HT1080 (cell line): ENCODE measurements at places on chromosomes 6 and 20. TPM values are rescaled to one million over a fixed set of nuclear protein-coding genes. Genes with fewer than 3 reads are reported as not detected.

DNA sequence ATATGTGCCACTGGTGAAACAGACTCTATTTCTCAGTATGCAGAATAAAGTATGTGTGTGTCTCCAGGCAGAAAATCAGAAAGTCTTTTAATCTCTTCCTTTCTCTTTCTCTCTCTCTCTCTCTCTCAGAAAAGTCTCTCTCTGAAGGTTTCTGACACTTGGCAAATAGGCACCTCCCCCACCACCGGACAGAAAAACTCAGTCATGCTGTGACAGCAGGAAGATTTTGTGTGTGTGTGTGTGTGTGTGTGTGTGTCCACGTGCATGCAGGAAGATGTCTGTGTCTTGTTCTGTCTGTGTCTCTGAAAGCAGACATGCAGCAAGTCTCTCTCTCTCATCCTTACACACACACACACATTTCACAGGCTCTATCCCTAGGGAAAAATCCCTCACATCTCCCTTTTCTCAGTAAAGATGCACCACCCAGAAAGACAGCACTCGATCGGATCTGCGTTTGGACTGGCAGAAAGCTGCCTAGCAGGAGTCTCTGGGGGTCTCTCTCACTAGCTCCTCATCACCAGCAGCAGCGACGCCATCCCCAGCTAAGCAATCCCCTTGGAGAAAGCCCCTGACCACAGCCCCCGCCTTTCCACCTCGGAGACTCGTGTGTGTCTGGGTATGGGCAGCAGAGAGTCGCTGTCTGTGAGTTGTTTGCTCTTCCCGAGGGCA, 98.3 kb downstream of the EDN3 start:
- DNase-seq = no peak

DNA sequence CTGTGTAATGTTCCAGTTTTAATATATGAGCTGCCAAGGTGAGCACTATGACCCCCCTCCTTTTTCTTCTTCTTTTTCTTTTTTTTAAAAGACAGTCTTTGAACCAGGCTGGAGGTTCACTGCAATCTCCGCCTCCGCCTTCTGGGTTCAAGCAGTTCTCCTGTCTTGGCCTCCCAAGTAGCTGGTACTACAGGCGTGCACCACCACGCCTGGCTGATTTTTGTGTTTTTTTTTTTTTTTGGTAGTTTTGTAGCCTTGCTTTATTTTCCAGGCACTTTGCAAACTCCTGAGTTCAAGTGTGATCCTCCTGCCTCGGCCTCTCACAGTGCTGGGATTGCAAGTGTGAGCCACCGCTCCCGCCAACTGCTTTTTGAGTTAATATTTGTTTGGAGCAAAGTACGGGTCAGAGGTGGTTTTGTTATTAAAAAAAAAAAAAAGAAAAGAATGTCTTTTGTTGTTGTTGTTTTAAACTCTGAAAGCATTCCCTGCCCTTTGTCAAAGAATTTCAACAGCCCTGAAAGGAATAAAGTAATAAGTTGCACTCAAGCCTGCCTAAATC, 78.6 kb downstream of the JARID2 start:
- DNase-seq = no peak

DNA sequence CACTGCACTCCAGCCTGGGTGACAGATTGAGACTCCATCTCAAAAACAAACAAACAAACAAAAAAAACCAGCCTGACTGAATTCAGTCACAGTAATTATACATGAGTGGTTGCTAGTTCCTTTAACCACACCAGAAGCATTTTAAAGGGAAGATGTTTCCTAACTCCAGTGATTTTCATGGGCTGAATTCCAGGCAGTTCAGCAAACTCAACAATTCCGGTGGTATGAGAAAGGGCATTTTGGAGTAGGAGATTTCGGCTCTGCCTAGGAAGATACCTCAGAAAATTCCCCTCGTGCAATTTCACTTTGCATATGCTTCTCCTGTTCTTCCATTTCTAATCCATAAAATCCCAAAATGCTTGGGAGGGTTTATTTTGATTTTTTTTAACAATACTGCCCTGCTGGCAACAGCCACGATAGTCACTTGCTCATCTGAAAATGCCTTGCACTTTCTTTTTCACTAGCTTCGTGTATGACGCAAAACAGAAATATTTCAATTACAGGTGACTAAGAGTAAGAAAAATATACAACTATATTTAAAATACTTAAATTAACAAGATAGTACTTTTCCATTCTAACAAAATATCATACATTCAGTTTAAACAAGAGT, 48.3 kb upstream of the IPCEF1 start:
- DNase-seq = peak; percentile 52

DNA sequence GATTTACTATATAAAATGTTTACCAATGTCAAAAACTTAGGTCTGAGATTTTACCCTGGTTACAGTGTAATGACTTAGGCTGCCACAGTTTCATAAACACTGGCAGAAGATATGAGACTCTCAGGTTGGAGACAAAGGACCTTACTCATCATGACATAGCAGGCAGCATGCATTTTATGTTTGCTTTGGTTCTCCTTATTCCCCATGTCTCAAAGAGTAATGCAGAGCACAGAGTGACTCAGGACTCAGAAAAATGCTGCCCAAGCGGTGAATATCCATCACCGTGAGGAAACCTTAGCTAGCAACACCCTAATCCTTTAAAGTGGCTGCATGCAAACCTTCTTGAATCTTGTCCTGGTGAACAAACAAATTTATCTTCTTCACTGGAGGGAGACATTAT, 112.1 kb upstream of the EYS start:
- DNase-seq = peak; percentile 74

Gene BMP5
- 0.03 TPM in 1 of 2 replicates, not detected in the other for total RNA-seq

DNA sequence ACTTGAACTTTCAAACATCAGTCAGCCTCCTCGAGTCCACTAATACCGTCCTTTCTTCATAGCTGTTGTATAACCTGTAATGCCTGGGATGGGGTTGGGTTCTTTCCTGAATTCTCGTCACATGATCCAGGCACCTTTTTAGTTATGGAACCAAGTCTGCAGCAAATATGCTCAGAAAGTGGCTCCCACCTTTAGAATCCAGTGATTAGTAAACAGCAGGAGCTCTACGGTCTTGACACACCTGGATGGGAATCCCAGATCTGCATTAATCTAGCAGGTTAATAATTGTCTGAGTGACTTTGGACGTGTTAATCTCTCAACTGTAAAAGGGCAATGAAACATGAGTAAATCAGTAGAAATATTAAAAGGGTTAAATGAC, 729 bp upstream of the ZHX3 start:
- DNase-seq = no peak

DNA sequence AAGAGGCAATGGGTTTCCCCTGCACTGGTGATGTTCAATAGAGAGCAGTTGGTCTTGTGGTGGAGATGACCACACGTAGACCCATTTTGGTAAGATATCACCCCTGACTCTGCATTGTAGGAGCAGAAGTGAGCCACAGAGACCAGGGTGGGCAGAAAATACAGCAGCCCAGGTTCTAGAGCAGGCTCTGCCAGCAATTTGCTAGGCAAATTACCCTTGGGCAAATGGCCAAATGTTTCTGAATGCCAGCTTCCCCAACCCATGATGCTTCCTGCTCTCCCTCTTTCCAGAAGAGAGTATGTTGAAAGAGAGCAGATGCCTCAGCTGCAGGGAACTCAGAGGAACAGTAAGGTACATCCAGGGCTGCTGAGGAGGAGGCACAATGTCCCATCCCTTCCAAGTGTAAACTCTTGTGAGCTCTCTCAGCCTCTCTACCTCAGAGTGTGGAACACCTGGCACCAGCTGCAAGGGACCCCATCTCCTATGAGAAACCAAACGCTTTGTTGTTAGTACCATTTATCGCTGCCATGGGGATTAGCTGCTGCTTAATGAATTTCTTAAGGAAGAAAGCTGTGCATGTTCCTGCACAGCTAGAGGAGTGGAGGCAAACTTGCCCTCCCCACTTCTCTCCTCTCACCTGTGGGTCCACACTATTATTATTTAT, 317.5 kb upstream of the MOCS1 start:
- DNase-seq = no peak

DNA sequence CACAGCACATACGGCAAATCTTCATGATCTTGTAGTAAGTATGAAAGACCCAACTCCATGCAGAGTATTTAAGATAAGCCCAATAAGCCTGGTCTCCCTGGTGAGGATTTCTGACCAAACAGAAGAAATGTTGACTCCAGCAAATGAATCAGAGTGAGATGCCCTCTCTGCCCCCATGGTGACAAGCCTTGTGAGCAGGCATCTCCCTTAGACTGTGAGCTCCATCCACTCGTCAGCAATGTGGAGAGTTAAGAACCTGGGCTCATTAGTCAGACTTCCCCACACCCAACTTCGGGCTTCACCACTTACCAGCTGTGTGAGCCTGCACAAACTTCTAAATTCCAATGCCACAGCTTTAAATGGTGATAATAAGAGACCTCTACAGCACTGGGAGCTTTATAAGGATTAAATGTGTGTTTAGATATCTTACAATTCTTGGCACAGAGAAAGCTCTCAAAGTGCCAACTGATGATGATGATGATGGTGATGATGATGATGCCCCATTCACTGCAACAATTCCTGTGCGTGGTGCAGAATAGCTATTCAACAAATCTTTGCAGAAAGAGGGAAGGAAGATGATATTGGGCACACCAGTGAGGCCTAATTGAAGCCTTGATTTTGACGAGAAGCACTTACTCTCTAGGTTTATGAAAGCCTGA, 253.4 kb upstream of the TAB2 start:
- DNase-seq = no peak

GRCh38 chr6:9795880-9796279, 619.0 kb downstream of the TFAP2A start:
- DNase-seq = no peak

Gene ASIP
- total RNA-seq = not detected in 2 replicates

DNA sequence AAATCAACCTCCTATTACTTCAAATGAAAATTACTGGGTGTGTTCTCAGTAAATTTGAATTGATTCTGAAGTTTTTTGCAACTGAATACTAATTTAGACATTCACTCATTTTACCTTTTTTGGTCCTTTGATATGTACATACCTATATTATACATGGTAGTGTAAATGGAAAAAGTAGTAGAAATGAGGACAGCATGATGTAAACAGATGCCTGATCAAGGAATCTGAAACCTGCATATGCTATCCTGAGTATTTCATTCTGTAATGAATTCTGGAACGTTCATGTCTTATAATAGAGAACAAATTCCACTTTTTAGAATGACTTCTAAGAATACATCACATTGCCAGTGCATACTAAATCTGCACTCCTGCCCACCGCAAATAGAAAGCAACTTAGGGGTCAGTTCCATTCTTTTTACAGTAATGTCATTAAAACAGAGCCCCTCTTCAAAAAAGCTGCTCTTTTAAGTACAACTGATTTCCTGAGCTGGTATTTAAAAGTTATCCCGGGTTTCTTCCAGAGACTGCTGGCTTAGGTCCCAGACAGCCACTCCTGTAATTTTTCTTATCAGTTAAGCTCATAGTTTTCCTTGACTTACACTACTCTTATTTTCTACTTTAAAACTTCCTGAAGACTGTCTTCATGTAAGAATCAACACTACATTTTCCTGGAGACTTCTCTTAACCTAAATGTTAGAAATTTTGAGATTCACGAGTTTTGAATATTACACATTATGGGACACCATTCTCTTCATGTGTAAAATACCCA, 48.4 kb downstream of the MAP3K7 start:
- no peak for DNase-seq

Gene CLDN20
- not detected in 2 replicates for total RNA-seq

Gene SOBP
- total RNA-seq = 1.9 and 4.3 TPM in 2 replicates

Gene ANKEF1
- 4.3 and 7.4 TPM in 2 replicates for total RNA-seq

- DNase-seq = peak; percentile 77
These were observed 91.2 kb upstream of the ADTRP start for GRCh38 chr6:11869672-11870340.

DNA sequence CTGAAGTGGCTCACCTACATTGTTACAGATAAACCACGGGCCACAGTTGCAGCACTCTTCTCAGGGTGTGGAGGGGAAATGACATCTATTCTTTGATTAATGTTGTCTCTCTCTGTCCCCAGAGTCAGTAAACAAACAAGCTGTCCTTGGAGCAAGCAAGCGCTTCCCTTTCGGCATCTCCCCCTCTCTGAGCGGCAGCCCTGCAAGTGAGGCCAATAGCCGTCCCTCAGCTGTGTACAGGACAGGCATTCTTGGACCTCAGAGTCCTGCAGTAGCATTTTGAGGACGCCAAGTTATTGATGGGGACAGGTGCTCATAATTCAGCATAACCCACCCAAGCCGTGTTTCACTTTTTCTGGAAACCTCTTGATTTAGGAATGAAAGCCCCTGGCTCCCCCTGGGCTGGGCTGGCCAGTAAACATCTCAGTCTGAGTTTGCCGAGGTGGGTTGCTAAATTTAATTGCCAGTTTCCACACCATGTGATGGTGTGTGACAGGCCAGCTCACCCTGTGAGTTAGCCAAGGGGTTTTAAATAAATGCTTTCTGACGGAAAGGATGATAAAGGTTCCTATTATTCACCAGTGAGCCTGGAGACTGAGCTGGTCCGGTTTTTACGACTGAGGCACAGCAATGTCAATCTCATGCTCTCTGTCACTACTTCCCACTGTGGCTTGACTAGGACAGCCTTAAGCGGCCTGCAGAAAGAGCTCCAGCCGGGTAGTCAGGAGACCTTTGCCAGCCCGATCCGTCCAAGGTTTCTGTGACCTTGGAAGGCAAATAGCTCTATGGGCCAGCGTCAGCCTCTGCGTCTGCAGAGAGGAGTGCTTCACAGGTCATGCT, 214.8 kb upstream of the RREB1 start:
- no peak for DNase-seq

DNA sequence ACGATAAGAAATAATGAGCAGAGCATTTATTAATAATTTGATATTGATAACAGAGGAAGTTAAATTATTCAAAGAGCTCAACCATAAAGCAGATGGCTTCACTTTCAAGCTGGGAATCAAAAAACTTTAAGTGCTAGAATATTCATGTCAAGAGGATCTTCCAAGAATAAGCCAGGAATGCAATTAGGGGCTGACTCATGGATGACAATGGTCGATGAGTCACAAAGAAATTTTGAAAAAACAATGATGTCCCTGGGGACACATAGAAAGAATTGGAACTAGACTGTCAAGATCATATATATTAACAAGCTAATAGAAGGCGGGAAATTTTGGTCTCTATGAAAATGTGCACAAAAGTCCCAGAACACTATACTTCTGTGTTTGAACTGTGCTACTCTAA, 304.1 kb downstream of the LAMA2 start:
- peak; percentile 86 for DNase-seq

Gene CCN6
- total RNA-seq = not detected in 2 replicates

DNA sequence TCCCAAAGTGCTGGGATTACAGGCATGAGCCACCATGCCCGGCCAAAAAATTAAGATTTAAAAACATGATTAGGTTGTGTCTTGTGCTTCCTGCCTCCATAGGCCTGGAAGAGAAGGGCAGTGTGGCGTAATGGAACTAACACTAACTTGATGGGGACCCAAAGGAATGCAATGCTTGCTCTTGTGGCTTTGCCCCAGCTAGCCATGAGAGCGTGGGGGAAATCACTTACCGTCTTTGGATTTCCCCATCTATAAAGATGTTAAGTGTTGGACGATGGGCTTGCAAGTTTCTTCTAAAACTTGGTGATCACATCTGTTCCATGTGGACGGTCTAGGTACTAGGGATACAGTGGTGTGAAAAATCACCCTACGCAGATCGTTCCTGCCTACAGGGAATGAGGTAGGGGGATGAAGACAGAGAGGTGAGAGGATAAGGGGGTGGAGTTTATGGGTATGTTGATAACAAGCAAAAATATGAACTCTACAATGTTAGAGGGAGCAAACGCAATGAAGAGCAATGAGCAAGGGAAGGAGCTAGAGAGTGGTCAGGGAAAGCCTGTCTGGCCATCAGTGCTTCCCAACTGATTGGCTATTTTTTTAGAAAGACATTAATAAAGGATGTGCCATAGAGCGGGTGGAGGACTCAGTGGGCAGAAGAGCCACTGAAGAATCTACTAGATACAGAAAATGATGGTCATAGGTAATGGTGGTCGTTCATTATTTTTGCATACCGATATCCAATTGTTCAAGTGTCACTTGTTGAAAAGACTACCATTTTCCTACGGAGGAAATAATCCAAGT, 165.2 kb downstream of the BCAS1 start:
- DNase-seq = no peak
